Mucosa of gallbladder (tissue), 1 donor: ENCODE measurements at places on chromosomes 7 and 10. TPM values are rescaled to one million over a fixed set of nuclear protein-coding genes. Genes with fewer than 3 reads are reported as not detected.

The FAM25C gene
- not detected for total RNA-seq

The HGF gene
- total RNA-seq = 8.0 TPM

The FAM20C gene
- 99.2 TPM for total RNA-seq

The OR2A2 gene
- total RNA-seq = not detected

The NUP205 gene
- 30.9 TPM for total RNA-seq

The MRM2 gene
- total RNA-seq = 21.4 TPM

The SPDYE6 gene
- total RNA-seq = not detected

The SNX10 gene
- total RNA-seq = 5.4 TPM

The LIPM gene
- not detected for total RNA-seq
